ENCODE measurements at places on chromosomes 5 and 9.

GRCh38 chr5:34743878-34744277 is 87.8 kb downstream of the RAI14 start:
- peak; percentile 98 for DNase-seq

DNA sequence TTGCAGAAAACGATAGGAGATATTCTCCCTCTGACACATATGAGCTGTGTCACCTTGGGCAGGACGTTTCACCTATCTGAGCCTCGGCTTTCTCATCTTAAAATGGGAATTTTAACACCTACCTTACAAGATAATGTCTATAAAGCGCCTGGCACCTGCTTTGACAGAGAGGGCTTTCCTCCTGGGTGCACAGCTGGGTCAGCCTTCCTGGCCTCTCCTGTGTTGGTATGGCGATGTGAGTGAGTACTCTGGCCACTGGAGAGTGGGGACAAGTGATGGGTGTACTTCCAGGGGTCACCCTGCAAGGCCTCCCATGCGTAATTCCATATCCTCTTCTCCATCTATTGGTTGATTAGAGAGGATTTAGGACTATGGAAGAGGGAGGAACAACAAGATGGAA is 113.1 kb upstream of the SMIM23 start:
- no peak for DNase-seq

GRCh38 chr9:20611691-20612287 is 10.5 kb downstream of the MLLT3 start:
- peak; percentile 79 for DNase-seq

DNA sequence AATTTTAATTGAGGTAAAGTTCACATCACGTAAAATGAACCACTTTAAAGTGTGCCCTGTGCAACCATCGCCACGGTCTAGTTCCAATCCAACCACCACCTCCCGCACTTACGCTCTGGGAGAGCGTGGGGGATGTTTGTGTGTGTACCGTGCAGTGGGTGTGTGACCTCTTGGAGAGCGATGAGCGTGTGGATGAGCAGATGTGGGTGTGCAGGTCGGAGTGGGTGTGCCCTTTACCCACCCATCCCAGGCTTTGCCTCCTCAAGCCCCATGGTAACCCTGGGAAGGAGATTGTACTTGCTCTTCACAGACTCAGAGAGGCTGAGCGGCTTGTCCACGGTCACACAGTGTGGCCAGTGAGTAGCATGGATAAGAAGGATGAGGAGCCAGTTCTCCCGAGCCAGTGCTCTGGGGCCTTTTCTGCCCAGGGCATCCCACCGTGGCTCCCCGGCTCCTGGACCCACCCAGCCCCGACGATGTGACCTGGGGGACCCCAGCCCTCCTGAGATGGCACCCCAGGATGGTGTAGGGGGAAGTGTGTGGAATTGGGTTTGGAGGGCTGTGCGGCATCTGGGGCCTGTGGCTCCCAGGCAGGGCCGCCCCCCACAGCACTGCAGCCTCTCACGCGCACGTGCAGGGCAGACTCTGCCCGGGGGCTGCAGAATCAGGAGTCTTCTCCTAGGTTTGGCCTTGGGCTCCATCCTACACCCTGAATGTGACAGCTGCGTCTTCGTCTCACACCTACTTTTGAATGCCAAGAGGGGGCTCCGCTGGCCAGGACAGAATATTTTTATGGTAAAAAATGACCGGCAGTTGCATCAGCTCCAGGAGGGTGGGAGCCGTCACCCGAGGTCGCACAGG is 13.6 kb downstream of the LHX3 start:
- no peak for DNase-seq

DNA sequence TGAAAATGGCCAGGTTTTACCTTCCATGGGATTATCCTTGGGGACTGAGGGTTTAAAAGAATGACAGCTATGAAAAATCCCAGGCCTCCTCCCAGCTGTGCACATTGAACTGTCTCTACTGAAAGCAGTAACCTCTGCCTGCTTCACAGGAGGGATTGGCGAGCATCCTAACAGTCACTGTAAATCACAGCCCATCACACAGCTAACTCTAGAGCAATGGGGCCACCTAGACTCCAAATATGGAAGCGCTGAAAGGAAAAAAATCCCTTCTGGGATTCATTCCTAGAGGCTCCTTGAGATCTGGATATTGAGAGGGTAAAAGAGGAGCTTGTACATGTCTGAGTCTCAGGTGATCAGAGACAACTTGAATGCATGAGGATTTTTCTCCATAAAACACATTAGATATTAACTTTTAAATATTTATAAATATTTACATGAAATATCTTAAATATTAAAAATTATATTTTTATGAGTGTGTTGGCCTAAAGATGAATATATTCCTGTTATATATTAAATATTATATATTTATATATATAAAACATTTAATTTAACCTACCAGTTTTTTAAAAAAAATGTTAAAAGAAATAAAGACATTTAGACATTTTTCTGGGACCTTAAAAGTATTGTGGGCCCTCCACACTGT is 133.8 kb upstream of the SLC24A2 start:
- DNase-seq, result peak; percentile 52

DNA sequence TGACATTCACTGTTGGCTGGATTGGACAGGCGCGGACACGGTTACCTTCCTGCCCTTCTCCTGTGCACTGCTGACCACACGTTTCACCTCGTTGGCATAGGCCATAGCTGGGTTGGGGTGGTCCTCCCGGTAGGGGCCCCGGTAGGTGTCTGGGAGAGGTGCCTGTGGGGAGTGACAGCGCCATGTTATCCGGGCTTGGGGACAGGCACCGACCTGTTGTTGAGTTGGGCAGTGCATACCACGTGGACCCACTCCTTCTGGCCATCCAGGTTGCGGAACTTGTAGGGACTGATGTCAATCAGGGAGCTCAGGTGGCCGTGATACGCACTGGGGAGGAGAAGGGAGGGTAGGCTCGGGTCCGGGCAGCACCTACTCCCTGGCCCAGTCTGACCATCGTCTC is 8.2 kb downstream of the PHYKPL start:
- no peak for DNase-seq

DNA sequence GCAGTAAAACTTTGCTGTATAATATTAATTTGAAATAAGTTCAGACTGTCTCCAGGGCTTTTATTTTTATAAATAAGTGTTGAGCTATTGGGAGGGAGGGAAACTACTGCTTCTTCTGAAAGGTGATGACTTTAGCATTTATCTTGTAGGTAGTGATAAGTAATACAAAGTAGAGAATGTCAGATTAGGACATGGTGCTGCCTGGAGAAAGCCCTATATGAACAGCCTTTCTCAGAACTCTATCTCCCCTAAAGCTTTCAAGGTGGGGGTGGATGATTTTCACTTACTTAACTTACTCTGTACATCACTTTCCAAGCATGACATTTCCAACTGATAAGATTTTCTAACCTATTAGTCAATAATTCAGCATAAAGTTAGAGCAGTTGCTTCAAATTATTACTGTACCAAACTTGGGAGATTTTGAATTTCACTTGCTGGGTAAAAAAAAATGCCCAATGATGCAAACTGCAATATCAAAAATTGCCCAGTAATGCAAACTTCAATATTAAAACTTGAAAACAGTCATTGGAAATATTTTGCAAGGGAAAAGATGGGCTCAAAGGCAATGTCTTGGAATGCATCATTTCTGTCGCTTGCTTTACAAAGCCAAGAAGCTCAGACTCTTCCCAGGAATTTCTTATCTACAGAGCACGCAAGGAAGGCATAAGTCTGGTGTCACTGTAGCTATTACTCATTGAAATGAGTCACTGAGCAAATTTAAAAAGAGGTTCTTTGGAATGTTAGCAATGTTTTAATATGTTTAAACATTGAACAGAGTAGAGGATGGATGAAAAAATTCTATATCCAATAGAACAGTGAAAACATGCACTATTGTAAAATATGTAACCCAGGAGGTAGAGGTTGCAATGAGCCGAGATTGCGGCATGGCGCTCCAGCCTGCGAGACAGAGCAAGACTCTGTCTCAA is 569.5 kb downstream of the PSAT1 start:
- peak; percentile 87 for DNase-seq

GRCh38 chr5:73523861-73524260 is 25.6 kb downstream of the BTF3 start:
- no peak for DNase-seq
